NCI-H1092 treated with DMSO at 0.1 percent for 48 hours (cell line): ENCODE measurements at places on chromosomes 12 and 14.

- DNase-seq = no peak
Measured at GRCh38 chr14:104552738-104553125, 26.8 kb upstream of the C14orf180 start.

- no peak for DNase-seq
Measured at GRCh38 chr14:89409961-89410360, 7.1 kb downstream of the FOXN3 start.

GRCh38 chr14:72583316-72584272 is 310.3 kb downstream of the DPF3 start:
- no peak for DNase-seq

GRCh38 chr12:2080604-2081003 is 27.8 kb downstream of the CACNA1C start:
- no peak for DNase-seq

DNA sequence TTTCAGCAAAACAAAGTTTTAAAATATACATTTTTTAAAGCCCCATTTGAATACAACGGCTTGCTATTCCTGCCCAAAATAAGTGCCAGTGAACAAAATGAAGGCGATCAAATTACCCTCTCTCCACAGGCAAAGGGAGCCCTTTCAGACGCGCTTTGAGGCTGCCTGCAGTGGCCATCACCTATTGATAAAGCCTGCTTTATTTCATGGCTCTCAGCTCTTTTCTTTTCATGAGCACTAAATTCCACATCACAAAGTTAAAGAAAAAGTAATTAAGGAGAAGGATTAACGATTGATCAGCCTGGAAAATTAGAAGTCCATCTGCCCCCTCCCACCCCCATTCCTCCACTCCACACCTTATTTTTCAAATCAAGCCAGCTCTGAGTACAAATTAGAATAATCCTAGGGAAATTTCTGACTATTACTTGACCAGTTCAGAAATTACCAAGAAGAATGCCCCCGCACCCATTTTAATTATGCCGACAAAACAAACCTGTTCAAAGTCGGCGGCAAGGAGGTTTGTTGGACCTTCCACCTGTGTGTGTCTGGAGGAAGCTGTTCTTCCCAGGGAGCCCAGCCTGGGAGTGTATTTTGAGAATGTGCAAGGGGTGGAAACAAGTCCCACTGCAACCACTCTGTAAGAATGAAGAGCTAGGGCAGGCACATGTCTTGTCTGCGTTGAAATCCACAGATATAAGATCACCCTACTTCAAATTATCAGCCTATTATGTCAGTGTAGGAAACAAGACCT is 64.2 kb upstream of the RIC8B start:
- no peak for DNase-seq

DNA sequence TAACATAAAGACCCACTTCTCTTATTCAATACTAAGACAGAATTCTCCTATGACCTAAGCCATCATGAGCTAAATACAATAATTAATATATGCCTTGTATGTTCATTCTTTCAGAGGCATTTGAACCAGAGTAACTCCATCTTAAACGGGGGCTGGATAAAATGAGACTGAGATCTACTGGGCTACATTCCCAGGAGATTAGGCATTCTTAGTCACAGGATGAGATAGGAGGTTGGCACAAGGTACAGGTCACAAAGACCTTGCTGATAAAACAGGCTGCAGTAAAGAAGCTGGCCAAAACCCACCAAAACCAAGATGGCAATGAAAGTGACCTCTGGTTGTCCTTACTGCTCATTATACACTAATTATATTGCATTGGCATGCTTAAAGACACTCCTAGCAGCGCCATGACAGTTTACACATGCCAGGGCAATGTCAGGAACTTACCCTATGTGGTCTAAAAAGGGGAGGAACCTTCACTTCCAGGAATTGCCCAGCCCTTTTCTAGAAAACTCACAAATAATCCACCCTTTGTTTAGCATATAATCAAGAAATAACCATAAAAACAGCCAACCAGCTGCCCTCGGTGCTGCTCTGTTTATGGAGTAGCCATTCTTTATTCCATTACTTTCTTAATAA is 260.7 kb downstream of the SSPN start:
- no peak for DNase-seq

DNA sequence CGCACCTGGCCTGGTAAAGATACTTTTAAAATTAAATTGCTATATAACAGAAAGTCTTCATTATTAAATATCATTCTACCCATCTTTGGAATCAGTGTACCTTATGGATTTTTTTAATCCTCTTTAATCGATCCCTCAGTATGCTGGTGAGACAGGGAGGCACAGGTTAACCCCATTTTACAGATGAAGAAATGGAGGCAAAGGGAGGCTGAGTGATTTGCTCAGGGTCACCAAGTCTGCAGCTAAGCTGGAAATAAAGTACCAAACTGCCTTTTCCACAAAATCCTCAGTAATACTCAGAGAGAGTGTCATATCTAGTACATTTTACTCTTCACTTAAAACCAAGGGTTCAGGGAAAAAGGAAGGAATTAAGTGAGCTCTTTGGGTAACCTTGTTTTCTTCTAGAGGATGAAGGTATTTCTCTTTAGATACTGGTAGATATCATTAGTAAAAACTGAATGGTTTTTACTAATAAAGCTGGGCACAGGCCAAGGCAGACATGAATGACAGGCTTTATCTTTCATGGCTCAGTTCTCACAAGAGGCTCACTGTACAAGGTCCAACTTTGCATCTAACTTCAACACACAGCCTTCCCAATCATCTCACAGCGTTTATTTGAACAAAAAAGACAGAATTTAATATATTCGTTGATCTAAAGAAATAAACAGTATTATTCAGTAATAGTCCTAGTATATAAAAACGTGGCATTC is 35.3 kb upstream of the TTC7B start:
- no peak for DNase-seq

DNA sequence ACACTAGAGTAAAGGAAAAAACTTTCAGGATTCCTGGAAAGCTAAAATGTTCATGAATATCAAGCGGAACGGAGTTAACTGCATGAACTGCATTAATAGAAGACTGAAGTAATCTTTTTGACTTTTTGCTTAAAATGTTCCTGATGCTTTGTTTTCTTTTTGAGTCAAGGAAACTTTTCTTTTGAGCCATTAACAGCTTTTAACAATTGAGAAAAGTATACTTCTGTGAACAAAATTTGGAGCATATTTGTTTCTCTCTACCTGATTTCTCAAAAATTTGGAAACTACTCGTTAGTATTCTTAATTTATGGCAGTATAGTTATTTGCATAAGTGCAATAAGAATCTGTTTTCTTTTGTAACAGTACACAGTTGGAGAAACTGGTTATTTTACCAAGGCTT is 78.5 kb downstream of the CALM1 start:
- no peak for DNase-seq

GRCh38 chr14:92970271-92970670 is 47.3 kb downstream of the CHGA start:
- no peak for DNase-seq

GRCh38 chr12:6752167-6752920 is 597 bp downstream of the MLF2 start:
- peak; percentile 51 for DNase-seq

DNA sequence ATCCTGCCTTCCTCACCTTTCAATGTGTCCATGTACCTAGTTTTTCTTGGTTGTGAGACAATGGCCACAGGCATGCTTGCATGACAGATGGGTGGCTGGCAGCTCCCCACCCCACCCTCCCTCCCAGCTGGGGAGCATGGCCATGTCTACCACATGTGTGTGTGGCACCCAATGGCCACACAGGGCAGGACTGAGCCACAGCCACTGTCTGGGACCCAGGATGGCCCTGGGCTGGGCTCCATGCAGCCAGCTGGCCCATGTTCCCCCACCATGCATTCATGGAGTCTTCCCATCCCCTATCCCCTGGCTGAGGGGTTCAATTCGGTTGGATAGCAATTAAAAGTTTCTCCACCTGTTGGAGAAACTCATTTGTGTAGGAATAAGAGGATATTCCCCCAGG is 566.0 kb upstream of the USP15 start:
- DNase-seq = no peak

- no peak for DNase-seq
Measured at GRCh38 chr14:89378119-89378518, 38.9 kb downstream of the FOXN3 start.

DNA sequence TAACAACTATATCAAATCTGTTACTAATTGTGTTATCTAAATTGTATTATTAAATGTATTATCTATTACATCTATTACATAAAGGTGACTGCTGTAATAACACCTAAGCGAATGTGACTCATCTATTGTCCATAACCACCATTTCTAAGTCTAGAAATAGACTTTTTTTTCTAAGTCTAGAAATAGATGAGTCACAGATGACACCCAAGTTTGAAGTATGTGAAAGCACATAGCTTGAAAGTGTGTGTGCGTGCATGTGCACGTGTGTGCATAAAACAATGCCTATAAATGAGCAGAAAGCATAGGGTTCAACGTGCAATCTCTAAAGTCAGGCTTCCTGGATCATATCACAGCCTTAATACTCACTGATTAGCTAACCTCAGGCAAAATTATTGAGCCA is 451.3 kb upstream of the USP15 start:
- no peak for DNase-seq

DNA sequence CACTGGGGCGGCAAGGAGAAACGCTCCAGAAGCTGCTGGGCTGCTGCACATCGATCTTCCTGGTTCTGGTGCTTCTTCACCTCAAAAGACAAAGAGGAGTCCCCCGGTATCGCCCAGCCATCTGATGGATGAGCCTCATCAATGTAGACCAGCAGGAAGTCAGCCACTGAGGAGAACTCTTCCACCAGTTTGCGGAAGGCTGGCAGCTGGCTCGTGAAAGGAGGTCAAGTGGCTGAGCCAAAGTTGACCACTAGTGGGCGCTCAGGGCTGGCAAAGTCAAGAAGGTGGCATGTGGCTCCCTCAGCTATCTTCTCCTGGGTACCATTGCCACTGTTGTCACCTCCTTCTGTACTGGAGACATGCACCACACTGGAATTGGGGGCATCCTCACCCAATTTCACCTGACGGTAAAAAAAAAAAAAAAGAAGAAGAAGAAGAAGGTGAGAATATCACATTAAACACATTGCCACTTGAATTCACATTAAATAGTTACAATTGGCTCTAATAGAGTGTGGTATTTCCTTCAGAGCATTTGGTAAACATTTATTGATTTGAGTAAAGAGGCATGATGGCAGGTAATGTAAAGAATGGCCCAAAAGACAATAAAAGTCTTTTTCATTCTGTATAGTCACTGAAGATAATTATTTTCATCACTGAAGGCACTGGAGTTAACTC is 8.3 kb downstream of the DIO2 start:
- no peak for DNase-seq

GRCh38 chr12:109286252-109286651 is 22.8 kb downstream of the FOXN4 start:
- DNase-seq = no peak

DNA sequence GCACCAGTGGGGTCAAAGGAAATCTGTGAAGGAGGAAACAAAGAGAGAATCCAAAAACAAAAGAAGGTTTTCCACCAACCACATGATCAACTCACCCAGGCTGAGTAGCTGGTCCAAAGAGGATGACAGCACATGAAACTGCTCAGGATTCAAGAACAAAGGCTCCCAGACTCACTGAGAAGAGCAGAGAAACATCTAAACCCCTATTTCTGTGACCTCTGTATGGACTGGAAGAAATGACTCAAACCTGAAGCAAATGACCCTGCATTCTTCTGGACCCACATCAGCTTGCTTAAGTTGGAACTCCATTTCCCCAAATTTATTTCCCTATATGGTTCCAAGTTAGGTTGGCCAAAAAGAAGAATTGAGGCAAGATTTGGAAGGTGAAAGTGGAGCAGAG is 26.3 kb downstream of the TC2N start:
- no peak for DNase-seq

DNA sequence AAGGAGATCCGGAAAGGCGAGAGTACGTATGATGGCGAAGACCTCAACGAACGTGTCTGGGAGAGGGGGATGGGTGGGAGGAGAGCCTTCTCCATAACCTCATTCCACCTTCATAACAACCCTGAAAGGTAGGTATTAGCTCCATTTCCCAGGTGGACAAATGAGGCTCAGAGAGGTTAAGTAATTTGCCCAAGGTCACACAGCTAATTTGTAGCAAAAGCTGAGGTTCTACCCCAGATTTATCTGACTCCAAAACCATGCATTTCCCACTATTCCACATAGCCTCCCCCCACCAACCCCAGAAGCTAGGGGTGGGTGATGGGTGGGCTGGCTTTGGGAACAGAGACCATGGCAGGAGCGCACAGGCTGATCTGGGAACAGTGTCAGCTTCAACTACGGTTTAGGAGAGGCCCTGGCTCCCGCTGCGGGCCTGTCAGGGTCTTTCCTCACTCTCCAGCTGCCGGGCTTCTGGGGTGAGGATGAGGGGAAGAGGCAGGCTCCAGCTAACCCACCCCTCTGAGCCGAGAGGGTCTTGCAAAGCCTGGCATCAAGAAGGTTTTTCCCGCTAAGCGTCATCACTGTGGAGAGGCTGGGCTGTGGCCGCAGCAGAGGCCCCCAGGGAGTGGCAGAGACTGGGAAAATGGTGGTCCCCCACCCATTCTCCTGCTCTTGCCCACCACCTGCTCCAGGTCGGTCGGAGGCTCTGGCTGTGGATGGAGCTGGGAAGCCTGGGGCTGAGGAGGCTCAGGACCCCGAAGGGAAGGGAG is 8.9 kb downstream of the CHGA start:
- no peak for DNase-seq

DNA sequence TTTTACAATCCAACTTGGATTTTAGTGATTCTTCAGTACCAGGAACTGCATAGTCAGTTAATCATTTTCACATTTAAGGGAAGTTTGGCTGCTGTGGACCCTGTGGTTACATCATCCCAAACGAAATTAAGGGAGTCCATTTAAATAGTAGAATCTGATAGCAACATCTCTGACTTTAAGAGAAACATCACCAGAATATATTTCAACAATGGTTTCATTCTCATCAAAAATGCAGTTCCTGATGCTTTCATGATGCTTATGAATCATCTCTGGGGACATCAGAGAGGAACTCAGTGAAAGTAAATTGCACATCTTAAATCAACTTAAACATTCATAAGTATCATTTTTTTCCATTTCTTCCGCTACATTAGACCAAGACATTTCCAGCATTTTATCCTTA is 1170.7 kb downstream of the FSCB start:
- DNase-seq = no peak

DNA sequence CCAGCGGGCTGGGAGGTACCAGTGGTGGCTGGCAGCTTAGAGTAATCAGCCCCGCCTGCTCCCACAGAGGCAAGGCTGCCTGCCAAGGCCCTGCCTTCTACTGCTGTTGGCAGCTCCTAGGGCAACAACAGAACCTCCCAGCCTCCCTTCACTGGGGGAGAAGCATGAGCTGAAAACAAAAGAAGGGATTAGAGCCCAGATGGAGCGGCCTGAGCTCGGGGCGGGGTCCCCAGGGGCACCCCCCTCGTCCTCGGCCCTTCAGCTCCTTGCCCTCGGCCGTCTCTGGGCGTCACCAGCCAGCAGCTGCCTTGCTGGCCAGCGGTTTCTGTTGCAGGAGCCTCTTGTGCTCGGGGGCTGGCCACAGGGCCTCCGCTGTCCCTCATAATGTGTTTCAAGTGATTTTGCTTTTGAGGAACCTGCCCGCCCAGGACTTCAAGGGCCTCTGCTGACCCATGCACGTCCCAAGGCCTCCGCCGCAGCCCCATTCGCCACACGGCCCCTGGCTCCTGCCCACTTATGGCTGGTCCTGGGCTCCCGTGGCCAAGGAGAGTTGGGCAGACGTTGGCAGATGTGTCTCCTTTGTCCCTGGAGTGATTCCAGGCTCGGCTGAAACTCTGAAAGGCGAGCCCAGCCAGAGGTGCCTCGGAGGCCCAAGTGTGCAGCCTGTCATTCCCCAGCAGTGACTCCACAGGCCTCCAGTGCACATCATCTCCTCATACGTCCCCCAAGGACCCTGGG is 49.7 kb downstream of the PSMA6 start:
- DNase-seq = peak; percentile 95
